GM12864 (cell line): ENCODE measurements at places on chromosomes 2 and 18.

GRCh38 chr2:136404176-136404575 is 286.2 kb upstream of the CXCR4 start:
- no peak for DNase-seq

GRCh38 chr18:39840406-39840805 is 2114.6 kb upstream of the PIK3C3 start:
- DNase-seq: no peak

DNA sequence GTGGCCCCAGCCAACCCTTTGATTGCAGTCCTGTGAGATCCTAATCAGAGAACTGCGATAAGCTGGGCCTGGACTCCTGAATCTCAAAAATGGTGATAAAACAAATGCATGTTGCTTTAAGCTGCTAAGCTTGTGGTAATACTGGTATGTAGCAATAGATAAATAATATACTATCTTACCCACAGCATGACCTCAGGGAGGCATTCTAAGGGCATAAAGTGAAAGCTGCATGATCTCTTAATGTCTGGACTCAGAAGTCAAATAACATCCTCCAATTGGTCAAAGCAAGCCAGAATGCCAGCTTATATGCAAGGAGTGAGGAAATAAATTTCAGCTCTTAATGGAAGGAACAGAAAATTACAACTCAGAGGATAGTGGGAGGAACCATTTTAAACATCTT is 246.1 kb downstream of the FSIP2 start:
- no peak for DNase-seq

DNA sequence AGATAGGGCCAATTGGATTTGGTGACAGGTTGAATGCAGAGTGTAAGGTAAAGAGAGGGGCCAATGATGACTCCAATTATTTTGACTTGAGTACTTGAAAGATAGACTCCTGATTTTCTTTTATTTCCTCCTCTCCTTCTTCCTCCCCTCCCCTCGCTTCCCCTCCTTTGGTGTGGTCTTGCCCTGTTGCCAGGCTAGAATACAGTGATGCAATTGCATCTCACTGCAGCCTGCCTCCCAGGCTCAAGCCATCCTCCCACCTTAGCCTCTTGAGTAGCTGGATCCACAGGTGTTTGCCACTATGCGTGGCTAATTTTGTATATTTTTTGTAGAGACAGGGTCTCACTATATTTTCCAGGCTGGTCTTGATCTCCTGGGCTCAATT is 2.3 kb downstream of the DGUOK start:
- DNase-seq: no peak
